ENCODE measurements at places on chromosomes 5 and 9.

GRCh38 chr9:81847181-81847915 lies 80.9 kb upstream of the SPATA31D4 start:
- no peak for DNase-seq

- DNase-seq: no peak
Measured at GRCh38 chr9:100206899-100207298, 107.9 kb downstream of the INVS start.

DNA sequence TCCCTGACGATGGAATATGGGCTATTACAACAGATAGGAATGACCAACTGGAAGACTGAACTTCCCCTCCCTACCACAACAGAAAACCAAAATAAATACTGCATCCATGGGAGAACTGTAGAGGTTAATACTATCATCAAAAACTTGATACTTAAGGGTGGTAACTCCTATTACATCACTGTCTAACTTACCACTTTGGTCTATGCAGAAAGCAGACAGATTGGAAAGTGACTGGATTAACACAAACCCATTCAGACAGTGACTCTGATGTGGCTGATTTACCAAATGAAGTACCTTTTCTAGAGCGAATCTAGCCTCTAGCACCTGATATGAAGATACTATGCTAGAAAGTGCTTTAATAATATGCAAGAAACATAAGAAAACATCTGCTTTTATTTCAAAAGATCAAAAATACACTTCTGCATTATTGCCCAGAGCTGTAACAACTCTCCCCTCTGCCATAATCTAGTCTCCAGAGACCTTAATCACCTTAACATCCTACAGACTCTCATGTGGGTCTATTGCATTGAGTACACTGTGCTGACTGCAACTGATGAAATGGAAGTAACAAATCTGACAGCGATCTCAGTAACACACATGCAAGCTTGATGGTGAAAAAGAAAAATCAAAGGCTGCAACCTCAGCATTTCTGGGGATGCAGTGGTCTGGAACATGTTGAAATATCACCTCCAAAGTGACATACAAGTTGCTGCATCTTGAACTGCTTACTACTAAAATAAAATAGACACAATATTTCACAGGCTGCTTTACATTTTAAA lies 62.7 kb downstream of the EPB41L4A start:
- DNase-seq: no peak

- no peak for DNase-seq
Measured at GRCh38 chr5:158056130-158056825, 197.3 kb upstream of the CLINT1 start.

All from CD4-positive, alpha-beta T cell treated with Interleukin-4 for 1 hour (primary cell).